ENCODE measurements at places on chromosomes 2 and 18. TPM values are rescaled to one million over a fixed set of nuclear protein-coding genes. Genes with fewer than 3 reads are reported as not detected.

The LGALSL gene
- total RNA-seq = 10.6 TPM

- no peak for DNase-seq
These were observed 961.3 kb downstream of the SOCS6 start for GRCh38 chr18:71250191-71250590.

DNA sequence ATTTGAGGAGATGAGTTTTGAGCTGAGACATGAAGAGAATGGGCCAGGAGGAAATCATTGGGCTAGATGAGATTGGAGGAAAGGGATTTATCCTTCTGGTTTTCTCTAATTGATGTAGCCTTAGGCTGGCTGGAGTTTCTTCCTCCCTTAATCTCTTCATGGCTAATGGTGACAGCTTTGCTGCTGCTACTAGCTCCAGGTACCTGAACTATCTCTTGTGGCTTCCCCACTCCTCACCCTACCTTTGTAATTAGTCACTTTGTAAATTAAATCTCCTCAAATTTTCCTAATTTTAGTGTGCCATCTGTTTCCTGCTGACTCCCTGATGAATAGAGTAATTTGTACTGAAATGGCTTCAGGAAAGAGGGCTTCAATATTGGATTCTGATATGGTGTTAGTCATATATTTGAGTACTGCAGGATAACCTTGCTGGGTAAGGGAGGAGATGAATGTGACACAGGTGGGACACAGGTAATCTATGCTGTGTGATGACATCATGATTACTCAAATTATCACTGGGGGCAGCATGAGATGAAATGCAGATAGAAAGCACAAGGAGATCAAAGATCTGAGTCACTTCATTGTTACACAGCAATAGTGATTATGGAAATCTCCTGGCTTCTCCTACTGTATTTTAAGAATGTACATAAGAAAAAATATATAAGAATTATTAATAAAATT is 1134.1 kb upstream of the DDX18 start:
- no peak for DNase-seq

GRCh38 chr18:51622702-51623101 is 425.2 kb upstream of the MEX3C start:
- no peak for DNase-seq

DNA sequence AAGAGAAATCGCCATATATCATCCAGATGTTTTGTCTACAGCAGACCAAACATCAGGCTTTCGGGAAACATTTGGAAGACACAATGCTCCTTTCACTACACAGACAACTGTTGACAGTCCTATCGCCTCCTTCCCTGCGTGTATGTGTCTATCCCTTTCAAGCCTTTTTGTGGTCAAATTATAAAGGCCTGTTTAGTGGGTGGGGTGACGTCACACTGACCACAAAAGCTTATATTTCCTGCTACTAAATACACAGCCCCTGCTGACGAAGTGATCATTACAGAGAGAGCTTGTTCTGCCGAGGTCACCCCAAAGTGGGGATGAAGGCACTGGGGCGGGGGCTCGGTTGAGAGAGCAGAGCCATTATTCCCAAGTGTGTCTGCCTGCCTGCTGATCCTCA is 302.7 kb upstream of the TNP1 start:
- no peak for DNase-seq

- DNase-seq = no peak
These were observed 310.4 kb downstream of the MTX2 start for GRCh38 chr2:176579608-176580007.

Data from omental fat pad (tissue), 4 donors.